ENCODE measurements at places on chromosomes 16 and 17.

DNA sequence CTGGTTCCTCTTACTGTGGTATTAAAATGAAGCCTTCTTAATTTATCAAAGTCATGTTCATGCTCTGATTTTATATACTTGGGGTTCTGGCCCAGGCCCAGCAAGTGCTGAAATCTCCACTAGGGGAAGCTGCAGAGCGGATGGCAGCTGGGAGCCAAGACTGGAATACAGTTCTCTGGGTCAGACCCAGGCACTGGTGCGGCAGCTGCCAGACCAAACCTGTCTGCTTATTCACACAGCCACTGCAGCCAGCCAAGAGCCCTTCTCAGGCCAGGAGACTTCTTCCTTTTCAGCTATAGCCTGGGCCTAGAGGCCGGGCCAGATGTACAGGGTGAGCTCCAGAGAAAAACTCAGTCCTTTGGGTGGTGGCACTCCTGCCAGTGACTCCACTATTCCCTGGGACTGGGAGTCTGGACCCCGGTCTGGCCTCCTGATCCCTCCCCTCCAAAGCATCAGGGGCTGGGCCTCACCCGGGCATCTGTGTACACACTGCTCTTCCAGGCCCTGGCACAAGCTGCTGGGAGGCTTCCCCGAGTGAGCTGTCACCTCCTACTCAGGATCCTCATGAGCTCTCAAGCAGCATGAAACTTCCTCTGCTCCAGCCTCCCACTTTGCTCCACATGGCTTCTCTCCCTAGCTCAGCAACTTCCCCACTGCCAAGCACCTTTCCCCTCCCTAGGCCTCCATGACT, 24.4 kb downstream of the ATP6V0D1 start:
- peak; percentile 81 for DNase-seq

DNA sequence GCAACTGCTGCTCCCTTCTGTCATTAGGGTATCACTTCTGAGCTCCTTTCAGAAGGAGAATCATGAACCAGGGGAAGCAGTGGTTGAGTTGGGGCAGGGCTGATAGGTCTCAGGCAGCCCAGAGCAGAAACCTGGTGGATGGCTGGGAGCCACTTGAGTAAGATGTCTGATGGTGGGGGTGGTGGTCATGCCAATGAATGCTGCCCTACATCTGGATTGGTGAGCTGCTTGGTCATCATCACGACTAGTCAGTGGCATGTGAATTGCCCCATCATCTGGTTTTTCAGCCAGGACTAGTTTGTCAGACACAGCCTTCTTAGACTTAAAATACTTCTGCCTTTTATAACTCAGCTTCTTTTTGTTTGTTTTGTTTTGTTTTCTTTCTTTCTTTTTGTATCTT, 2.6 kb downstream of the GID4 start:
- DNase-seq, result no peak

GRCh38 chr17:66255112-66255511, 25.9 kb upstream of the APOH start:
- no peak for DNase-seq

- DNase-seq, result no peak
Observed at GRCh38 chr16:4176906-4177417, 60.7 kb upstream of the ADCY9 start.

- DNase-seq, result no peak
Observed at GRCh38 chr16:56042416-56042815, 148.9 kb upstream of the GNAO1 start.

GRCh38 chr16:21145738-21146137, 4.9 kb downstream of the DNAH3 start:
- no peak for DNase-seq

- DNase-seq, result no peak
Observed at GRCh38 chr16:1113489-1113888, 17.4 kb upstream of the C1QTNF8 start.

GRCh38 chr17:75594499-75595283, 7.1 kb downstream of the MYO15B start:
- DNase-seq, result no peak

DNA sequence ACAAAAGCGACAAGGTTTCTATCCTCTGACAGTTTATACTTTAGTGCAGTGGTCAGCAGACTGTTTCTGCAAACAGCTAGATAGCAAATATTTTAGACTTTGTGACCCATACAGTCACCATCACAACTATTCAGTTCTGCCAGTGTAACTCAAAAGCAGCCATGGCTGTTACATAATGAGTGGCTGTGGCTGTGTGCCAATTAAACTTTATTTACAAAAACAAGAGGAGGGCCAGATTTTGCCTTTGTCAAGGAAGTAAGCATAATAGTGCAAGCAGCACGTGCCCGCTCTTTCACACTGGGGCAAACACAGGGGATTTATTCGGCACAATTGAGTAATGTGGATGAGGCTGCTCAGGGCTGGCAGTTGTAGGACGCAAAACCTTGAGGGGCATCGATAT, 551.5 kb downstream of the MAF start:
- no peak for DNase-seq

DNA sequence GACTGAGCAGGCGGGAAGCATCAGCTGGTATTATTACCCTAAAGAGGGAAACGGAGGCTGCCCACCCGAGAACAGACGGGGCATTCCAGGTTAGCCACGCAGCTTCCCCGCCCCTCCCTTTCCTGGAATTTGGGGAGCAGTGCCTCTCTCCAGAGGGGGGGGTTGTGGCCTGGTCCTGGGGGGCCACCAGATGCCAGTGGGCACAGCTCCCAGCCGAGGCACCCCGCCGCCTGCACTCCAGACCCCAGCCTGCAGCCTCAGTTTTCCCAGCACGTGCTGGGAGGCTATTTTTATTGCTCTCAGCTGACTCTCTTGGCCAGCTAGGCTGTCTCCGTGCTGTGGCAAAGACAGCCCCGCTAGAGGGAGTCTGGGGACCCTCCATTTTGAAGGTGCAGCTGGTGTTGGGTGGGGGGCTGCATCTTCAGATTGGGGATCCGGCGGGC, 62.7 kb upstream of the GSE1 start:
- DNase-seq, result no peak

- no peak for DNase-seq
Observed at GRCh38 chr17:76076146-76076764, 1.7 kb downstream of the GALR2 start.

DNA sequence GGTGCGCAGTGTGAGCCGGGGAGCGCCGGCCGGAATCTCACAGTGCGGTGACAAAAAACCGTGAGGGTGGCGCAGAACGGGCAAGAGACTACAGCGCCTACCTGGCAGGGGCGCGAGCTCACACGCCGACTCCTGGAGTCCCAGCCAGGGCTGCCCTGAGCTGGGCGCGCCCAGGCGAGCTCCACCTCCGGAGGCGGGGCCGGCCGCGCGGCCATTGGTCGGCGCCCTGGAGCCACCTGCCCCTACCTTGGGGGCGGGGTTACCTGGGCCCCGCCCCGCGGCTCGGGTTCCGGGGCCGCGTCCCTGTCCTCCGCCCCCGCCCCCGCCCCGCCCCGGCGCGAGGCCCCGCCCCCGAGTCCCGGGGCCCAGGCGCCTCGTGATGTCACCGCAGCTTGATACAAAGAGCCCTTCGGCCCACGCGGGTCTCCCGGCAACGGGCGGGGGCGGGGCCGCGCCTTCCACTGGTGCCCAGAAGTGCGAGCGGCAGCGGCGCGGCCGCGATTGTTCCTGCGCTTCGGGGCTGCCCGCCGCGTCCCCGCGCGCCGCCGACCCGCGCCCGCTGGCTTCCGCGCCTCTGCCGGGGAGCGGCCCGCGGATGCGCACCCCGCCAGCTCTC, 96.3 kb downstream of the RAB11FIP4 start:
- peak; percentile 74 for DNase-seq

- DNase-seq, result no peak
Observed at GRCh38 chr17:39113871-39114270, 37.6 kb downstream of the PLXDC1 start.

- no peak for DNase-seq
Observed at GRCh38 chr17:27811961-27812360, 11.6 kb upstream of the NOS2 start.

GRCh38 chr16:8832717-8833105, 35.1 kb downstream of the PMM2 start:
- DNase-seq, result no peak

DNA sequence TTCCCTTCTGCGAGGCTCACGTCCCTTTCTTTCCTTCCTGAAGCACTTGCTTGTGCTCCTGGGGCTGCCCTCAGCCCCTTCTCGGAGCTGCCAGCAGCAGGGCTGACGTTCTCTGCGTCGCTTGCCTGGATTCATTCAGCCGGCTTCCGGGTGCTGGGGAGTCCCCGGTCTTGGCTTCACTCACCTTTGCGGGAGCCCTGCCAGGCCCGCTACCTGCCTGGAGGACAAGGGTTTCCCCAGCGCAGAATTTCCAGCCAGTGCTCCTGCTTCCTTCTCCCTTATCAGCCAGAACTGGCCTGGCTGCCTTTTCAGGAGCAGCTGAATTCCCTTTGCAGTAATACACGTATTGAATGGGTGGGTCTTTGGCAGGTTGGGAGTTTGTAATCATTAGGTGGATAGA, 22.1 kb upstream of the IL17C start:
- DNase-seq, result no peak

GRCh38 chr16:86901483-86901882, 323.1 kb downstream of the FOXL1 start:
- DNase-seq, result no peak

DNA sequence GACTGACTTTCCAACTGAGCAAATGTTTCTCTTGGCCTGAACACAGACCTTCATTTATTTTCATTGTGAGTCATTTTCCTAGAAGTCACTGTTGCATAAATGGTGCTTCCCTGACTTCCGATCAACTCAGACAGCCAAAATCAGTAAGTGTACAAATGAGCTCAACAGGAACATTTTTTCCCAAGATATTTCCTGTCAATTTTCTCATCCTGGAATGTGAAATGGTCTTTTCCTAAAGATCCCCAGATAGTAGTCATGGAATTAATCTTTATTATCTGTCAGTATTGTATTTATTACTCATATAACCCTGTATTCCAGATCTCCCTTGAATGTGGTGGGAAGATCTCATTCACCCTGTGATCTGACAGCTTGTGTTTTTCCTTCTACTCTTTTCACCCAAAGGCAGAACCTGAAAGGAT, 360.3 kb upstream of the KIF2B start:
- DNase-seq, result no peak

GRCh38 chr17:45722161-45722560, 62.0 kb upstream of the CRHR1 start:
- no peak for DNase-seq

DNA sequence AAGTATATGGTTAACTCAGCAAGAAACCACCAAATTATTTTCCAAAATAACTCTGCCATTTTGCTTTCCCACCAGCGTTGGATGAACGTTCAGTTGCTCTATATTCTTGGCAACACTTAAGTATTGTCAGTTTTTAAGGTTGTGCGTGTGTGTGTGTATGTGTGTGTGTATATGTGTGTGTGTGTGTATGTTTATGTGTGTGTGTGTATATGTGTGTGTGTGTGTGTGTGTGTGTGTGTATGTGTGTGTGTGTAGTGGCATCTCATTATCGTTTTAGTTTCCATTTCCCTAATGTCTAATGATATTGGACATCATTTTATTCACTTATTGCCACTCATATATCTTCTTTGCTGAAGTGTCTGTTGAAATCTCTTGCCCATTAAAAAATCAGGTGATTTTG, 11.2 kb upstream of the SMTNL2 start:
- no peak for DNase-seq

DNA sequence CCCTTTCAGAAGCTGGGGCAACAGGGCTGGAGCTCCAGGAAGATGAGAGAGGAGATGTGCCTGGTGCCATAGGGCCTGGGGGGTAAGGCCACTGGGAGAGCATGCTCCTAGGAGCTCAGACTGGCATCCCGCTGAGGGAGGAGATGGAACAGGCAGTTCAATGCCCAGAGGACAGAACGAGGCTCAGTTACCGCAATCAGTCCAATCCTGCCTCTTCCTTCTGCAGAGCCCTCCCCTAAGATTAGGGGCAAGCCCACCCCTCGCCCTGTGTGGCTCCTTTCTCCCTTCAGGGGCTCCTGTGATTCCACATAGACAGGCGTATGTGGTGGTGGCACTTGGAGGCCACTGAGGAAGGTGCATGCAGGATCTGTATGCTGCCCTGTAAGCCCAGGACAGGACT, 2.4 kb downstream of the CCDC42 start:
- DNase-seq, result no peak

- no peak for DNase-seq
Observed at GRCh38 chr17:8062807-8063483, 24.1 kb downstream of the ALOX15B start.

DNA sequence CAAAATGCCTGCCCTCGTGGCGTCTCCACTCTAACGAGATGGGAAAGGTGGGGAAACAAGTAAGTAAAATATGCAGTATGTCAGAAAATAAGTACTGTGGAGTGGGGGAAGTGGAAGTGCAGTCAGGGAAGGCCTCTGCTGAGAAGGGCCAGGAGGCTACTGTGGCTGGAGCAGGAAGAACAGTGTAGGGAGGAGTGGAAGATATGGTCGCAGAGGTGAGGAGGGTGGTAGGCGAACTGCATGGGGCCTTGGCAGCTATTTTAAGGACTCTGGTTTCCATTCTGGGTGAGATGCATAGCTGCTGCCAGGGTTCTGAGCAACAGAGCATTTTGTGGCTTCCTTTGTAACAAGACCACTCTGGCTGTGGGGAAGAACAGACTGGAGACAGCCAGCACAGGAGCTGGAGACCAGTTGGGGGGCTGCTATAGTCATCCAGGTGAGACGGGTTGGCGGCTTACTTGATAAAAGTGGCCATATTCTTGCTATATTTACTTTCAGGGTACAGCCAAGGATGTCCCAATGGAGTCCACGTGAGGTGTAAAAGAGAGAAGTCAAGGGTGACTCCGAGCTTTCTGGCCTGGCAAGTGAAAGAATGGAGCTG, 42.6 kb downstream of the CYTH1 start:
- no peak for DNase-seq

- DNase-seq, result no peak
Observed at GRCh38 chr17:15921640-15922039, 23.3 kb upstream of the ADORA2B start.

DNA sequence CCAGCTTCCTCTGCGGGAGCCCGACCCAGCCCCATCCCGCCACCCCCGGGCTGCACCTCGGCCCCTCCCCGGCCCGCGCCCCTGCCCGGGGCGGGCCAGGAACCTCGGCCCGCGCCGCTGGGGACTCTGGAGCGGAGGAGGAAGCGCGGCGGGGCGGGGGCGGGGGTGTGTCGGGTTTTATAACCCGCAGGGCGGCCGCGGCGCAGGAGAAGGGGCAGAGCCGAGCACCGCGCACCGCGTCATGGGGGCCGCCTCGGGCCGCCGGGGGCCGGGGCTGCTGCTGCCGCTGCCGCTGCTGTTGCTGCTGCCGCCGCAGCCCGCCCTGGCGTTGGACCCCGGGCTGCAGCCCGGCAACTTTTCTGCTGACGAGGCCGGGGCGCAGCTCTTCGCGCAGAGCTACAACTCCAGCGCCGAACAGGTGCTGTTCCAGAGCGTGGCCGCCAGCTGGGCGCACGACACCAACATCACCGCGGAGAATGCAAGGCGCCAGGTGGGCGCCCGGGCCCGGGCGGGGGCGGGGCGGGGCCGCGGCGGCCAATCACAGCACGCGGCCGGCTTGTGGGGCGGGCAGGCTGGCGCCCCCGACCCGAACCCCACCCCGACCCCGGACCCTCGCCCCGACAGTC, at the start of gene ACE:
Gene ACE, plus strand, starts transcription at position 208 of the 626 bp plus-strand sequence. Its CDS starts 34 bp downstream, at position 242.
- no peak for DNase-seq

GRCh38 chr16:28569021-28569420, 15.3 kb downstream of the SGF29 start:
- no peak for DNase-seq

GRCh38 chr16:50697881-50698767, 4.7 kb downstream of the NOD2 start:
- DNase-seq, result peak; percentile 27

Data from uterus (tissue), 4 donors.